ENCODE measurements at places on chromosomes 2 and 18. TPM values are rescaled to one million over a fixed set of nuclear protein-coding genes. Genes with fewer than 3 reads are reported as not detected.

The SLC8A1 gene
- total RNA-seq = 0.41 TPM

The KIF1A gene
- total RNA-seq = 0.69 TPM

The TCF4 gene
- total RNA-seq = 2.8 TPM

The ERICH2 gene
- total RNA-seq = not detected

The CEBPZOS gene
- 41.7 TPM for total RNA-seq

The GALNT3 gene
- total RNA-seq = 0.11 TPM

The OR6B2 gene
- total RNA-seq = not detected

The LIPG gene
- 0.32 TPM for total RNA-seq

The POTEI gene
- total RNA-seq = not detected

The TFPI gene
- 59.6 TPM for total RNA-seq

The ABCG5 gene
- total RNA-seq = not detected

The ANTXR1 gene
- total RNA-seq = 144 TPM

The TCF7L1 gene
- total RNA-seq = 10.5 TPM

The RNF152 gene
- total RNA-seq = not detected

The ASPRV1 gene
- total RNA-seq = 0.10 TPM

The GPAT2 gene
- total RNA-seq = not detected

The C2orf81 gene
- total RNA-seq = 2.2 TPM

The EVA1A gene
- total RNA-seq = 7.8 TPM

The PLCL1 gene
- total RNA-seq = not detected
